Spinal cord (tissue), 10 donors: ENCODE measurements at places on chromosomes 2 and 18.
A peak's percentile ranks its signal among the peaks of the same experiment; 100 is the strongest.

- DNase-seq = no peak
These were observed 11.6 kb downstream of the TRIB2 start for GRCh38 chr2:12728221-12728777.

- no peak for DNase-seq
These were observed 41.6 kb downstream of the LAMA3 start for GRCh38 chr18:23730857-23731256.

GRCh38 chr2:238793306-238793705 lies 54.6 kb upstream of the TWIST2 start:
- no peak for DNase-seq

DNA sequence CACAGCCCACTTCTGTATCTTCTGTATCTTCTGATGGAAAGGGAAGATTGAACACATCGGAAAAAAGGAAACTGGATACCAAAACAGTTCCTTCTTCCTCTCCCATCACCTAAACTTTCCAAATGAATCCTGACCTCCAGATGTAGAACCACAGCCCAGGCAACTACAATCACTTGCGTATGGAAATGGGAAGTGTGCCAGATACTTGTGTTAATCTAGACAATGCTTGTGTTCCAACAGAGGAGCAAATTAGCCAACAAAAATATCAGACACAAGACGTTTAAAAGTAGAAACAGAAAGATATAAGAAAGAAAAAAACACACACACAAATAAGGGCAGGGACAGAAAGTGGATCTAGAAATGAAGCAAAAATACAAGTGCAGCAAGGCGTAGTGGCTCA lies 31.4 kb upstream of the DUSP2 start:
- DNase-seq = no peak

DNA sequence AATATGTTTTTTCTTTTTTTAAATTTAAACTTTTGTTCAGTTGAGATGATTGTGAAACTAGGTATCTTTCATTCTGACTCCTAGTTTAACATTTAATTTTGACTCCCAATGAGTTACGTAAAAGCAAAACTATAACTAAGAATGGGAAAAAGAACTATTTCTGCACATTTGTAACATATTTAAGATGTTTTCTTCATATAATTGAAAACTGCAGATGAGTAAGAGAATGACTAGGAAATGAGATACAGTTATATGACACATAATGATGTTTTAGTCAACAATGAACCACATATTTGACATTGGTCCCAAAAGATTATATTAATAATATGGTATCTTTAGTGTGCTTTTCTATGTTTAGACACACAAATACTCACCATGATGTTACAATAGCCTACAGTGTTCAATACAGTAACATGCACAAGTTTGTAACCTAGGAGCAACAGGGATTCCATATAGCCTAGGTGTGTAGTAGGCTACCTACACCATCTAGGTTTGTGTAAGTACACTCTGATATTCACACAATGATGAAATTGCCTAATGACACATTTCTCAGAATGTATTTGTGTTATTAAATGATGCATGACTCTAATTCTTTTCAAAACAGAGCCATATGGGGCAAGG lies 12.6 kb downstream of the ERMN start:
- no peak for DNase-seq

GRCh38 chr2:218605432-218605831 lies 2.3 kb upstream of the PLCD4 start:
- no peak for DNase-seq

DNA sequence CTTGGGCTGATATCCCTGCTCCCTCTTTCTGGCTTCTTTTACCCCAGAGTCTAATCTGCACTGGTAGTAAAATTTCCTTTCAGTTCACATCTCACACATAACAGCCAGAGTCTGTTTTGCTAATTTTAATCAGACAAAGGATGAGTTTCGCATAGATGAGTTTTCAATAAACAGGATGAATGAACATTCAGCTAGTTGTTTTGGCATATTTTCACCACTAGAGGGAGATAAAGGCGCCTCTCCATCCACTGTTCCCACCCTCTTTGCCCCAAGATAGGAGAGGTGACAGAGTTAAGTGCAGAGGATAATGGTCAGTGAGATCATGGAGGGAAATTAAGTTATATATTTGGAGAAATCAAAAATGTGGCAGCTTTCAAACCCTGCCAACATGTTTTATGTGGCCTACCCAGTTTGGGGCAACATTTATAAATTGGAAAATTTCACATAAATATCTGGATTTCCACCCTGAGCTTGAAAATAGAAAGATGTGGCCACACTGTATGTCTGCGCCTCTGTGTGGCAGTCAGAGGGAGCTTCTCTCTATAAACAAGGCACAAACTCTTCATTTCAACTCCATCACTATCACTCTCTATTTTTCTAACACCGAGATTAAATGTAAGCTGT lies 48.5 kb upstream of the DTNA start:
- no peak for DNase-seq

DNA sequence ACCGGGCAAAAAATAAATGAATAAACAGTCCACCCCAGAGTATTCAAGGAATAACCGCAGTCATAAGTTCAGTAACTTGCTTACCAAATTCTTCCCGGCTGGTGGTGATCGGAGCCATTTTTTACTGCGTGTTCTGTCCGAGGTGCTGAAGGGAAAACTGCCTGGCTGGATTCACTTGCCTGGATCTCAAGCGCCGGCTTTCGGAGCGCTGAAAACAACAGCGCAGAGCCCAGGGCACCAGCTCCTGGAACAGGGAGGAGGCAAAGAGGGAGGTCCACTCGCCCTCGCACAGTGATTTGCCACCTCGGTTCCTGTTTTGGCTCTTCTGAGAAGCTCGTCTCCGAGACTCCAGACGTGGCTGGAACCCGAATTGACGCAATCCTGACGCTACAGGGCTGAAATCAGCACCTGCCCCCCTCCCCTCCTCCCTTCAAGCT lies at the start of gene SYT4:
SYT4 (minus strand) TSS at position 327 of the 437 bp plus-strand sequence; CDS start at position 118, 209 bp downstream.
- DNase-seq = peak; percentile 91
